ENCODE measurements at places on chromosomes 4 and X.
A peak's percentile ranks its signal among the peaks of the same experiment; 100 is the strongest.

GRCh38 chrX:13482746-13483541 lies 86.5 kb upstream of the EGFL6 start:
- no peak for DNase-seq

DNA sequence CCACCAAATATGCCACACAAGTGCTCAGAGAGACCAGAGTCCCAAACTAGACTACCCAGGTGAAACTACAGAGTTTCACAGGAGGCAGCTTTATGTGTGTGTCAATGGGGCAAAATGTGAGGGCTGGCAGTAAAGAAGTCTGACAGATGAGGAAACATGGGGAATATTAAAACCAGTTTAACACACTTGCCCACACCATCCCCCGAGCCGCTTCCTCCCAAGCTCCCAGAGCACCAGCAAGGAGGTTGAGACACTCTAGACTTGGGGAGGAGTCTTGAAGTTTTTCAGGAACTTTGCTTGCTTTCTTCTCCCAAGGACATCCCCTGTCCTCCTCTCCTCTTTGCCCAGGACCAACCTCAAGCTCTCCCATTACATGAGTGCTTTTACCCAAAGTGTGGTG lies 94.7 kb upstream of the SPRY1 start:
- no peak for DNase-seq

- DNase-seq: no peak
These were observed 207.0 kb downstream of the ARHGAP24 start for GRCh38 chr4:85681921-85682320.

GRCh38 chrX:69231903-69232302 lies 66.7 kb upstream of the PJA1 start:
- DNase-seq: no peak

- DNase-seq: no peak
These were observed 28.1 kb downstream of the ZFP42 start for GRCh38 chr4:188023682-188024081.

- peak; percentile 65 for DNase-seq
These were observed 648.7 kb upstream of the DIPK2B start for GRCh38 chrX:45849261-45849862.

- peak; percentile 11 for DNase-seq
These were observed 81.5 kb downstream of the RCHY1 start for GRCh38 chr4:75432683-75433082.

- no peak for DNase-seq
These were observed 380.6 kb downstream of the MAPK10 start for GRCh38 chr4:85979276-85979675.

GRCh38 chrX:126339928-126340327 lies 173.8 kb upstream of the DCAF12L2 start:
- no peak for DNase-seq

- peak; percentile 64 for DNase-seq
These were observed 4.3 kb downstream of the PNCK start for GRCh38 chrX:153669174-153669890.

- no peak for DNase-seq
These were observed 1066.8 kb upstream of the PABPC4L start for GRCh38 chr4:135268369-135268768.

- no peak for DNase-seq
These were observed 446.3 kb upstream of the FSTL5 start for GRCh38 chr4:162610116-162610515.

DNA sequence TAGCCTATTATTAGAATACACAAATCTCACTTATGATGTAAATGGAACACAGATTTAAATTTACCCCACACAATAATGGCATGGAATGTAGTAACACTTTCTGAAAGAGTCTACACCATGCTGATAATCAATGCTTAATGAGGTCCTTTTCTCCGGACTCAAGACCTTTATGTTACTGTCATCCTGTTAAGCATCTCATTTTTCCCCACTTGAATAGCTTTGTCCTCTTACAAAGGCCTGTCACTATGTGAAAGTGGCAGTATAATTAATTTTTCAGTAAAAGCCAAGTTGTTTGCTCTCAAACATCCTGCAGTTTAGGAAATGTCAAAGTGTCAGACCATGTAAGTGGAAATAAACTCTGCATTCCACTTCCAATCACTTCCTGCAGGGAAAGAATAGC lies 96.4 kb downstream of the GPC3 start:
- no peak for DNase-seq

DNA sequence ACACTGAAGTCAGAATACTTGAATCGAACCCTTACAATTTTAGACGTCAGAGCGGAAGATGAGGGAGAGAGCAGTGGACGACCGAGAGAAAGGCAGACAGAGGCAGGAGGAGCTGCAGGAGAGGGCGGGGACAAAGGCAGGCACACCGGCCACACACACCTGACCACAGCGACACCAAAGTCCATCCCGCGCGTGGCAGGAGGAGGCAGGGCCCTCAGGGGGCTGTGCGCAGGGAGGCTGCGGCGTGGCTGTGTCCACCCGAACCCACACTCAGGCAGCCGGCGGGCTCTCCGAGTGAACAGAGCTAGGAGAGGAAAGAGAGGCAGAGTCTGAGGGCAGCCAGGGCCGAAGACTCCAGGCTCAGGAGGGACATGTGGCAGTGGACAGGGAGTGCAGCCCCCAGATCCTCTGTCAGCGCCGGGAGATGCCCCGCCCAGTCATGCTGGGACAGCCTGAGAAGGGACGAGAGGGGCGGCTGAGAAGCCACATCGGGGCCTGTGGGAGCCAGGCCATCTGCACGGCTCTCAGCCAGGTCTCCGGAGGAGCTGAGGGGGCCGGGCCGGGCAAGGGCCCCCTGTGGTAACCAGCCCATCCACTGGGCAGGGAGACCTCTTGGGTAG lies 20.1 kb downstream of the GAK start:
- DNase-seq: no peak

DNA sequence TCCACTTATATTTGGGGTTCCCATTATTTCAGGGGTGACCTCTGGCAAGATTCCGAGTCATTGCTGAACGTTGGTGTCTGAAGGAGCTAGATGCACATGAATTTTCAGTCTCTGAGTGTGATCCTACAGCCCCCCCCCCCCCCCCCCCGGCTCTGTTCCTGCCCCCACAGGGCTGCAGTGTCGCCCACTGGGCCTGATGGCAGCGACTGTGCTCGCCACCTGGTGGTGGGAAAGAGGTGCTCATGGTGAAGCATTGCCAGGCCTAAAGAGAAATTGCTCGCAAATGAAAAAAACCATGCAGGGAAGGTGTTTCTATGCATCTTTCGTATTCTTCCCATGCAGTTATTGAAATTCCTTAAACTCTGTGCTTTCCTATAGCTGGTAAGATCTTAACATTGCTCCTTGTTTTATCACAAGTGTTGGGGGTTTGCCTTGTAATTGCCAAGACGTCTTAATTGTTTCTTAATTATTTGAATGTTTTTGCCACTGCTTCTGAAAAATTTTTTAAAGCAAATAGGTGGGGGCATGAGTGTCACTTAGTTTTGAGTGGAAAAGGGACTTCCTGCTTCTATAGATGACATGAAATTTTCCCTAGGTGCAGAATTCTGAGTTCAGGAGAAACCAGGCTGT lies 63.2 kb downstream of the CLDN22 start:
- peak; percentile 73 for DNase-seq

- DNase-seq: no peak
These were observed 242.5 kb upstream of the VCX3A start for GRCh38 chrX:6777238-6778002.

DNA sequence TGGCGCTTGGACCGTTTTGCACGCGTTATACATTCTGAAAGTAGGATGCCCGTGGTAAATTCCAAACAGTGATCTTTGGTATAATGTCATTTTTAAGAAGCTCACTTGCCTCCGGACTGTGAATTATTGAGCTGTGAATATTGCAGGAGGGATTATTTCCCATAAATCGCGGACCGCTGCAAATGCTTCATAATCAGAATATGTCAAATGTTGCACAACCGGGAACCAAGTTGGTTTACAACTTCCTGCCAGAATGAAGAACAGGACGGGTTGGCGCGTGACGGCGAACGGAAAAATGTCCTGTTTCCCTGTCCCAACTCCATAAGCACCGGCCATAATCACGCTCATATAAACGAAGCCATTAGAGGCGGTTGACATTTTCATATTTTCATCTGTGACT lies 67.6 kb downstream of the SHOX start:
- no peak for DNase-seq

DNA sequence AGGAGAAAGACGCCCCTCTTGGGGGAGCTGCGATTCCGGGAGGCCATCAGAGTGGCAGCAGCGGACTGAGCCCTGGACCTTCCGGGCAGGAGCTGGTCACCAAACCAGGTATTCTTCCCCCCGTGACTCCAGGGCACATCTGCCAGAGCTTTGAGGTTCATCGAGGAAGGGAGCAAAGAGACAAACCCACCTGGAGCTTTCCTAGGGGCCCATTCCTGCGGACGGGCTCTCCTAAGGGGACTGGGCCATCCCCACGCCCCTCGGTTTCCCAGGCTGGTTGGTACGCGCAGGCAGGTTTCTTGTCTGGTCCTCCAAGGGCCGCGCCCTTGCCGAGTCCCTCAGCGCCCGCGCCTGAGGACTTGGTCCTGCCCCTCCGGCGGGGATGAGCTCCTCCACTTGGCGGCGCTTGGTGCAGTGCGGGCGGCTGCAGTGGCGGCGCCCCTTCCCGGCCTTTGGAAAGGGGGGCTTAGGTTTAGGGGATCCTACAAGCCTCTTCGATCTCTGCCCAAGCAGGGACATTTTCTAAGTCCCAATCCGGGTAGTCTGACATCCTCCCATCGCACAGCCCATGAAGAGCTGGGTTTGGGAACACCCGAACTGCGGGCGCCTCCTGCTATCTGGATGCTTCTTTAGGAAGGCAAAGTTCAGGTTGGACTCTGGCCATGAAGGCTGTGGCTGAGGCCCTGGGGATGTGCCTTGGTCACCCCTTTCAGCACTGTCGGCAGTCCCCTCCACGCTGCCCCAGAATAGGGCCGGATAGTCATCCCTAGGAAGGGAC lies 538 bp downstream of the STBD1 start:
- peak; percentile 81 for DNase-seq

DNA sequence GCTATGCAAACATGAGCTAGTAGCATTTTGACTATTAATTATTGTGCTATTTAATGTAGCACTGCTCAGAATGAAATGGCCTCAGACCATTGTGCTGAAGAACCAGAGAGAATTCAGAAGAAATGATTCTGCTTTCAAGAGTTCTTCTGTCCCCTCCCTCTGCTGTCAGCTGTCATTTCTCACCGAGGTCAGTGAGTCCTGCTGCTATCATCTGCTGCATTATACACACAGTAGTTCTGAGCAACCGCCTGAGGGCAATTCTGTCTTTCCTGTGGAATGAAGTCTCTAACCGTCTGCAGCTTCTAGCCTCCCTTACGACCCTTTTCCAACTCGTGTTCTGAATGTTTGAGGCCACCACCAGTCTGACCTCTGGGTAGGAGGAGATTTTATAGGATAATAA lies 249.4 kb downstream of the HNRNPD start:
- DNase-seq: no peak

GRCh38 chr4:121788896-121789295 lies 12.2 kb upstream of the EXOSC9 start:
- no peak for DNase-seq

GRCh38 chr4:48315728-48316630 lies 25.4 kb upstream of the SLAIN2 start:
- peak; percentile 62 for DNase-seq

GRCh38 chrX:41720125-41720779 lies 3.7 kb upstream of the GPR82 start:
- peak; percentile 9 for DNase-seq

GRCh38 chr4:1502976-1503375 lies 96.7 kb upstream of the NKX1-1 start:
- no peak for DNase-seq

DNA sequence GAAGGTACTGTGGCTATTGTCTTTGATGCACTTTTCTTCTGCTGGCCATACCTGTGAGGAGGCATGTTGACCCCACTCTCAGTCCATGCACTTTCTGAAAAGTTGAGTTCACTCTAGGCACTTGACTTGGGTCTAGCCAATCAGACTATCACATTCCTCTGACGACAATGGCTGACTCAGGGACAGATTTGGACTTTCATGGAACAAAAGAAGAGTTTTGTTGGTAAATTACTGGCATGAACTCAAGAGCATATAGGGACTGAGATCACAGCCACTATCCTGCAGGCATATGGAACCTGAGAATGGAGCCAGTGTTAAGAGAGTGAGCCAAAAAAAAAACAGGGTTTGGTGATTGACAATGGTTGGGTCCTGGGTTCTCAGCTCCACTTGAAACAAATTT lies 24.6 kb upstream of the CXCL6 start:
- DNase-seq: no peak

- no peak for DNase-seq
These were observed 160.5 kb upstream of the TAPT1 start for GRCh38 chr4:16386711-16387320.

DNA sequence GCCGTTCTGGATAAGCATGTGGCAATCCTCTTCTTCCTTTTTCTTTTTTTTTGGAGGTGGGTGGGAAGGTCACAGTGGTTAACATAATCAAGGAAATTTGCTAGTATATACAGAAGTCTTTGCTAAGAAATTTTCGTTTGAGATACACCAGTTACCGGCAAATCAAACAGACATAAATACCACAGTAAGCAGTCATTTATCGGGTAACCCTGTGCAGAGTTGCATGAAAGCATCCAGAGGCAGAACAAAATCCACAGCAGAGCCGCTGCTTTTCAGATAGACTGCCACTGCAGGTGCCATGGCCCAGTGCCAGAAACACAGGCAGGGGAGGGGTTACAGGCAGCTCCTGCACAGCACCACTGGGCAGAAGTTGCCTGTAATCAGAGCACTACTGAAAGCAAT lies 179.1 kb upstream of the MAB21L2 start:
- DNase-seq: peak; percentile 8

Measured in AG08396 (cell line).